HT-29 (cell line): ENCODE measurements at places on chromosomes 16 and 17. TPM values are rescaled to one million over a fixed set of nuclear protein-coding genes. Genes with fewer than 3 reads are reported as not detected.

Gene DNAI2
- not detected in 2 replicates for total RNA-seq

Gene NARF
- 30.5 and 35.0 TPM in 2 replicates for total RNA-seq

Gene CACNB1
- 3.5 and 6.5 TPM in 2 replicates for total RNA-seq

Gene CHTF18
- total RNA-seq: 121 and 145 TPM in 2 replicates

Gene RAMP2
- not detected in 2 replicates for total RNA-seq

Gene KRTAP2-1
- not detected in 2 replicates for total RNA-seq

Gene ACE
- 3.1 TPM in 1 of 2 replicates, not detected in the other for total RNA-seq

Gene CFDP1
- 15.4 and 17.6 TPM in 2 replicates for total RNA-seq

Gene NPIPB6
- 1.2 TPM in 1 of 2 replicates, not detected in the other for total RNA-seq

Gene TNFRSF13B
- not detected in 2 replicates for total RNA-seq

Gene TBX4
- not detected in 2 replicates for total RNA-seq

Gene HCRT
- total RNA-seq: not detected in 2 replicates

Gene NPTX1
- not detected in 2 replicates for total RNA-seq

Gene NPIPA7
- total RNA-seq: 4.5 TPM in 2 replicates

Gene RCVRN
- total RNA-seq: not detected in 2 replicates

Gene CALB2
- total RNA-seq: 62.7 and 68.8 TPM in 2 replicates

Gene PLXDC1
- not detected in 2 replicates for total RNA-seq

Gene GLIS2
- 6.7 and 7.4 TPM in 2 replicates for total RNA-seq

Gene STH
- not detected in 2 replicates for total RNA-seq

Gene BAHCC1
- total RNA-seq: 10.4 and 11.6 TPM in 2 replicates

Gene KRT33A
- not detected in 2 replicates for total RNA-seq

Gene SMTNL2
- not detected in 2 replicates for total RNA-seq

Gene HSBP1
- 168 and 174 TPM in 2 replicates for total RNA-seq

Gene PRKCB
- total RNA-seq: not detected in 2 replicates

Gene MAF
- total RNA-seq: not detected in 2 replicates

Gene CCL18
- not detected in 2 replicates for total RNA-seq

Gene PLA2G10
- total RNA-seq: 0.33 TPM in 1 of 2 replicates, not detected in the other

Gene LRRC37A
- total RNA-seq: 2.7 and 3.1 TPM in 2 replicates

Gene LYRM9
- total RNA-seq: 0.64 and 2.2 TPM in 2 replicates

Gene SLC2A4
- 0.26 and 0.38 TPM in 2 replicates for total RNA-seq

Gene HBM
- total RNA-seq: not detected in 2 replicates

Gene OTOP2
- total RNA-seq: not detected in 2 replicates

Gene TLCD1
- total RNA-seq: 30.6 and 44.6 TPM in 2 replicates

Gene NAGS
- total RNA-seq: 2.7 and 4.2 TPM in 2 replicates

Gene TMEM100
- total RNA-seq: not detected in 2 replicates

Gene NLRP1
- 0.05 TPM in 1 of 2 replicates, not detected in the other for total RNA-seq

Gene SRCIN1
- 4.9 and 6.0 TPM in 2 replicates for total RNA-seq

Gene IGFALS
- 0.08 TPM in 1 of 2 replicates, not detected in the other for total RNA-seq

Gene ESRP2
- 104 and 122 TPM in 2 replicates for total RNA-seq

Gene ALDOA
- total RNA-seq: 1,983 and 2,051 TPM in 2 replicates

Gene NPIPB2
- total RNA-seq: 0.60 and 1.1 TPM in 2 replicates

Gene NFAT5
- 6.3 and 10.8 TPM in 2 replicates for total RNA-seq

Gene HS3ST3B1
- total RNA-seq: 0.13 TPM in 1 of 2 replicates, not detected in the other

Gene LRRC46
- 0.10 TPM in 1 of 2 replicates, not detected in the other for total RNA-seq

Gene KRTAP16-1
- total RNA-seq: not detected in 2 replicates

Gene SCIMP
- not detected in 2 replicates for total RNA-seq

Gene KCNJ18
- total RNA-seq: not detected in 2 replicates

Gene NDRG4
- 1.8 and 2.1 TPM in 2 replicates for total RNA-seq

Gene ASGR1
- 0.52 TPM in 1 of 2 replicates, not detected in the other for total RNA-seq

Gene CCL8
- not detected in 2 replicates for total RNA-seq

Gene CPNE2
- total RNA-seq: 40.5 and 44.2 TPM in 2 replicates

Gene SDK2
- not detected in 2 replicates for total RNA-seq

Gene AOC3
- 0.23 TPM in 1 of 2 replicates, not detected in the other for total RNA-seq
